ENCODE measurements at places on chromosomes 3 and 15. TPM values are rescaled to one million over a fixed set of nuclear protein-coding genes. Genes with fewer than 3 reads are reported as not detected.

Gene VIPR1
- total RNA-seq, result 18.7 TPM

Gene LEKR1
- total RNA-seq, result 0.51 TPM

Gene EID1
- total RNA-seq, result 240 TPM

Gene KBTBD13
- total RNA-seq, result 2.6 TPM

Gene TMEM62
- total RNA-seq, result 16.6 TPM

Gene CACNA2D3
- total RNA-seq, result 2.5 TPM

Gene IGDCC3
- total RNA-seq, result 1.7 TPM

Gene LRRC3B
- total RNA-seq, result 6.3 TPM

Gene NME9
- total RNA-seq, result 0.72 TPM

Gene RFTN1
- total RNA-seq, result 23.7 TPM

Gene HGD
- total RNA-seq, result 2.5 TPM

Gene ITIH4
- total RNA-seq, result 10.1 TPM

Gene CMTM8
- 3.4 TPM for total RNA-seq

Gene GOLGA8Q
- 1.2 TPM for total RNA-seq

Gene ZPLD1
- not detected for total RNA-seq

Gene CYB561D2
- 10.6 TPM for total RNA-seq

Gene ZKSCAN7
- 9.1 TPM for total RNA-seq

Gene MKRN2
- 33.3 TPM for total RNA-seq

Gene CCDC54
- total RNA-seq, result not detected

Gene SEMA3B
- 45.2 TPM for total RNA-seq

Gene STOML1
- 22.3 TPM for total RNA-seq

Gene LMAN1L
- not detected for total RNA-seq

Gene ATP13A5
- total RNA-seq, result 0.31 TPM

Gene KLHL40
- total RNA-seq, result 159 TPM

Gene CHST13
- total RNA-seq, result not detected

Gene AAGAB
- 21.2 TPM for total RNA-seq

Gene CLRN1
- 0.31 TPM for total RNA-seq

Gene NLGN1
- total RNA-seq, result 12.6 TPM

Measured in tongue (tissue), 3 donors.